RKO (cell line): ENCODE measurements at places on chromosomes 12 and 14.

DNA sequence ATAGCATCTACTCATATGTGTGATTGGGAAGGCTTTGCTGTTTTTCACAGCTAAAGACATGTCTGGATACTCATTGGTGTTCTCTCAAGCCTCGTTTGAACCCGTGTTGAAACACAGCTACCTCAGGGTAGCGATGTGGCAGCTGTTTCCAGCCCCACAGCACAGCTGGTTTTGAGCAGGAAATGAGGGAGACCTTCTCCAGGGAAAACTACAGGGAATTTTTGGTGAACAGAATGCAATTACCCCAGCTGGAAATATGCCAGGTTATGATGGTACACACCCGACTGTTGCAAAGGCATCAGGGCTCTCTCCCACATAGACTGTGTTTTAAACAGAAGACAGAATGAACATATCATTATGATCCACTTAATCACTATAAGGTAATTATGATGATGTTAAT, 828.9 kb downstream of the VRK1 start:
- DNase-seq: no peak

- peak; percentile 7 for DNase-seq
Observed at GRCh38 chr12:47551426-47551851, 154.4 kb downstream of the RPAP3 start.

DNA sequence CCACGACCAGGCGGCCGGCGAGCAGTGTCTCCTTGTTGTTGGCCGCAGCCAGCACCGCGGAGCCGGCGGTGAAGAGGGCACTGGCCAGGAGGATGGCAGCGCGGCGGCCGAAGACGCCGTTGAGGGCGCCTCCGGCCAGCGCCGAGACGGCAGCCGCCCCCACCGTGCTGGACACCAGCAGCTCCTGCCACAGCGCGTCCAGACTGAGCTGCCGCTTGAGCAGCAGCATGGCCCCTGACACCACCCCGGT, 691 bp downstream of the SLC2A13 start:
- no peak for DNase-seq

GRCh38 chr14:60508707-60509437, at the start of gene SIX6:
TSS of gene SIX6 (plus strand) at chr14:60509146. CDS start at chr14:60509399, 253 bp downstream.
- DNase-seq: no peak

- no peak for DNase-seq
Observed at GRCh38 chr12:2389079-2389790, 336.4 kb downstream of the CACNA1C start.

- peak; percentile 16 for DNase-seq
Observed at GRCh38 chr14:55780156-55780946, 200.3 kb downstream of the KTN1 start.

- peak; percentile 12 for DNase-seq
Observed at GRCh38 chr12:68508576-68508975, 102.1 kb upstream of the RAP1B start.

DNA sequence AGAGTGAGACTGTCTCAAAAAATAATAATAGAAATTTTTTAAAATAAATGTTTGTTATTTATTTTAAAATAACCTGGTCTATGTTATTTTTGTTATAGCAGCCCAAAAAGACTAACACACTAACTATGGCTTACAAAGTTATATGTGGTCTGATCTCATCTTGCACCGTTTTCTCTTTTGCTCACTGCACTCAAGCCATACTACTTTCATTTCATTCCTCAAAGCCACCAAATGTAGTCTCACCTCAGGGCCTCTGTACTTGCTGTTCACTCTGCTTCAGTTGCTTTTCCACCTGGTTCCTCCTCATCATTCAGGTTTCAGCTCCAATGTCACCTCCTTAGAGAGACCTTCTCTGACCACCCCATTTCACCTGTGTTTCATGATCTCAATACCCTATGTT, 55.2 kb upstream of the MDM1 start:
- no peak for DNase-seq

DNA sequence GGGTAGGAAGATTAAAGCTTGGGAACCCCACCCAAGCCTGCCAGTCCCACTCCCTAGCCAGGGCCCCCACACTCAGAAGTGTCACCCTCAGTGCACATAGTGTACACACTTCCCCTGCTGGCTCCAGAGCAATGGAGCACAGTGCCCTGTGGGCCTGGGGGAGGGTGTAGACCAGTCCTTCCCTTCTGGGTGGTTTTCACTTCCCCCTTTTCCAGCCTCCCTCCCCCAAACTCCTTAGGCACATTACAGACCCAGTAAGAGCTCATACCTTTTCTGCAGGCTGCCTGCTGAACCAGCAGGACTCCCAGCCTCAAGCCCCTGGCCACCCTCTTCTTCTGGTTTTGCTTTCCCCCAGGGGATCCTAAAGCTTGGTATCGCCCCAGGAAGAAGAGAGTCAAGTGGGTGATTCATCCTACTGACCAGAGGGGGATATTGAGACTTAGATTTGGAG, at the start of gene ZNF385A:
Gene ZNF385A (minus strand): TSS at position 143 of the 451 bp plus-strand sequence. CDS start 219 bp downstream, outside the sequence.
- DNase-seq: no peak

DNA sequence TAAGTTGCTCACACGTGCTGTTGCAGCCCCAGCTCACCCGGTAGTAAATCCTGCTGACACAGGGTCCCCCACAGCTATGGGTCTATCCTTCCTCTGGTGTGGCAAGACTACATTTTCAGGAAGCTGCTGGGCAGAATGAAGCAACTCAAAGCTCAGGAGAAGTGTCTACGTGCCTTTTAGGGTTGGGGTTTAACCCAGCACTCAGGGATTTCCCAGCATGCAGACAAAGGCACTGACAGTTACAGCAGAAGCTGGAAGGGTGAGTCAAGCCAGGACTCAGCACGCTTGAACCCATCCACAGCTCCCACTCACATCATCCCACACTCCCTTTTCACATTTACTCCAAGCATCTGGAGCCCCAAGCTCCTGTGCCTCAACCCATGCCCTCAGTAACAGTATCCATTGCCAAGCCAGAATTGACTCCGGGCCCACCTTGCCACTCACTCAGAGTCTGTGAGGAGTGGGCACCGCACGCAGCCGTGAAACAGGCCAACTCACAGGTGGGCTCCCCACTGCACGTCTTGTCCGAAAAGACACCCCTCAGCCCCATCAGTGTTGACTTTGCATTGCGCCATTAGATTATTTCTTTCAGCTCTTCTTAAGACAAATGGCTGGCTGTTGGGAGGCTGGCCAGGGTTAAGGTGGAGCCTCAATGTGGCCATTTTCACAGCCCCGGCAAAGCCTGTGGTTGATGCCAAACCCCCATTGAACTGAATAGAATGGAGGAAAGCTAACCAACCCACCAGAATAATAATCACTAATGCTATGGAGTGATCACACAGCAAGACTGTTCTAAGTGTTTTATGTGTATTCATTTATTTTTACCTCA, 59.6 kb downstream of the ZFP36L1 start:
- DNase-seq: no peak

- no peak for DNase-seq
Observed at GRCh38 chr14:89368490-89369477, 48.2 kb downstream of the FOXN3 start.

DNA sequence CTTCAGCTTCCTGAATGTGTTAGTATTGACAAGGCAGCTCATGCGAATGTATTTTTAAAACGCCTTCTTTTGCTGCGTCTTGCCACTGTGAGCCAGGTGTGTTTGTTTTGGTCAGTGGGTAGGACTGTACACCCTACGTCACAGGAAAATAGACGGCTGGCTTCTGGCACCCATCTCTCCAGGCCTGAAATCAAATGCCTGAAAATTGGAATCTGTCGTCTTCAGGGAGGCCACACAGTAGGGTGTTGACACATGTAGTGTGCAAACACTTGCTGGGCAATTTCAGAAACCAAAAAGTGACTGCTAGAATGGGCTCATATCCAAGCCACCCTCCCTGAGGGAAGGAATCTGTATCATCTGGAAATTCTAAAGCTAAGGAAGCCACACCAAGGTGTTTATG, 209.3 kb downstream of the TTC8 start:
- DNase-seq: no peak

DNA sequence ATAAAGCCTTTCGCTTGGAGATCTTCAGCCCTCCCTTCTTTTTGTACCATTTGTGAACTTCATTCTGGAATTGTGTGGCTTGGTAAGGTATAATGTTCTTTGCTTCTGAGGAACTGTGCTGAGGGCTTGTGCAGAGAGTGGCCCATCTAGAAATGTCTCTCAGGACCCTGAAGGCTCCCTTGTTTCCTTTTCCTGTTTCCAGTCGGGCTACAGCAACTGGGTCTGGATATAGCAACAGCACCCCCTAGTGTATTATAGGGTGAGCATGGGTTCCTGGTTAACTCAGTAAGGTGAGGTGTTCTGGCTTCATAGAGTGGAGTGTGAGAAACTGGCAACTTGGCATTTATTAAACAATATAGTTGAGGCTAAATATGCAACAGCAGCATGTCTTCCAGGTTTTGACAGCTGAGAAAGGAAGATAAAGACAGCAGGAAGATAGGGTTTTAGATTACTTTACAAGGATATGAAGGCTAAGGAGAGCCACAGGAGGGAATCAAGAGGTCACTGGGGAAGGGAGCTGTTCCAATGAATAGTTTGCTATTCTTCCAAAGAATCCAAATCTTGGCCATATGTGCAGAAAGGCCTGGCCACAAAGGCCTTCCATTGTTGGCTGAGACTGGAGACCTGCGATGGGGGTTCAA, 49.1 kb upstream of the RNU6-8 start:
- DNase-seq: peak; percentile 78

- DNase-seq: no peak
Observed at GRCh38 chr12:4151362-4152121, 122.0 kb upstream of the CCND2 start.

DNA sequence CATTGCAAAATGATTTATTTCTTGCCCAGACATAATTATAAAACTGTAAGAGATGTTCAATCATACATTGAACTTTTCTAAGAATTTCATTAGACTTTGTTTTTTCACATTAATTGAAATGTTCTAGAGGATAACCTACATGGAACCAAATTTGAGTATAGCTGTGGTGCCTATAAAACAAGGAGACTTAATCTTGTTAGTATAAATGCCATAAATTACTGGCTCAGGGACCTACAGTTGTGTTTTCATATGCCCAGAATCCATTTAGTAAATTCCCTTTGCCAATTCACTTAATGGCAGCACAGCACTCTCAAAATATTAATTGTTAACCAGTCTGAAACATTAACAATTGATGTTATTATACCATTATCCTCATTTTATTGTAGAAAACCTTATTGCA, 488.5 kb downstream of the NELL2 start:
- DNase-seq: no peak

- DNase-seq: no peak
Observed at GRCh38 chr12:52798003-52798670, 2.2 kb upstream of the KRT3 start.

DNA sequence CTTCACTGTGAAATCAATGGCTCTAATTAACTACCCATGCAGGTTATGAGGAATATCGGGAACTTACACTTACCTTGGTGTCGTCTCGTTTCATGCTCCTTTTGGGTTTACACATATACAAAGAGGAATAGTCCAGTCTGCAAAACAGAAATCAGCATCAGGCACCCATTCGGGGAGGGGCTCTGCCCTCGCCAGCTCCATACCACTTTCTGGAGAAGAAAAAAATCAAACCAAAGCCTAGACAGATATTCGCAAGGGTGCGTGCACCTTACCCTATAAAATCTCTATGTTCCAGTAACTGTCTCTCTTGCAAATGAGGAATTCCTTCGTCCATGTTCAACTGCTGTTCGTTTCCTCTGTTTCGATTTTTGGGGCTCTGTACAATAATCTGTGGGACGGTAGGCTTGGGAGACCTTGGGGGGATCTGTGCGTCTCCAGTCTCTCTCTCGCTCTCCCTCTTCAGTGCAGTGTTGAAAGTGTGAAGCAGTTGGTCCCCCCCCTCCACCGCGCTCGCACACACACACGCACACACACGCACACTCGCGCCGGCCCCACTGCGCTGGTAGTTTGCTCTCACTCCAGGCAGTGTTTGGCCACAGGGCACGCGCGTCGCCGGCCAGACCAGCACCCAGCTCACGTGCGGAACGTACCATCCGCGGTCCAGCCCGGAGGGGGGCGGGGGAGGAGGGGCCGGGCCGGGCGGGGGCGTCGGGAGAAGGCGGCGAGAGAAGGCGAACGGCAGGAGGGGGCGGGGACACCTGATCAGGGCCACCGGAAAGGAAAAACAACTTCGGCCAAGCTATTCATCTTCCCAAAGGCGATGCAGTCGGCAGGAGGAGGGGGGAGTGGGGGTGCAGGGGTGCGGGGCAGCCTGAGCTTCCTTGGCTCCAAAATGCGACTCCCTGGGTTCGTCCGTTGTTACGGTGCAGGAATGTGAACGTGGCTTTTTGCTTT, at the start of gene BHLHE41:
Gene BHLHE41 (minus strand): TSS at position 592 of the 954 bp plus-strand sequence. CDS start 258 bp downstream, at position 334.
- peak; percentile 77 for DNase-seq

DNA sequence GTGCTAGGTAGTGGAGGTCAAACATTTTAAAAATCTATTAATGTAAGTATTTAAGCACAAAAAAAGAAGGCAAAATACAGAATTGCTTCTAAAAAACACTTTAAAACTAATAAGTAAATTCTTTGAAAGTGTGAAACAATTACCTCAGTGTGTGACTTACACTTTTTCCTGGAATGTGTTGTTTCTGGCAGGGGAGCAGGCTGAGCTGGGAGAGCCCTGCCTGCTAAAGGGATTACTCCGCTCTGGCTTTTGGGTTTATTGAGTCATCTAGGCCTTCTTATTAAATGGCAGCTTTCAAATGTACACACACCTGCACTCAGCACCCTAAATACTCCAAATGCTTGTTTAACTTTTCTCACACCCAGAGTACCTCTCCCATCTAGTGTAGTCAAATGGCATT, 279.8 kb downstream of the AKAP6 start:
- DNase-seq: no peak
